ENCODE measurements at places on chromosomes 2 and 18.

DNA sequence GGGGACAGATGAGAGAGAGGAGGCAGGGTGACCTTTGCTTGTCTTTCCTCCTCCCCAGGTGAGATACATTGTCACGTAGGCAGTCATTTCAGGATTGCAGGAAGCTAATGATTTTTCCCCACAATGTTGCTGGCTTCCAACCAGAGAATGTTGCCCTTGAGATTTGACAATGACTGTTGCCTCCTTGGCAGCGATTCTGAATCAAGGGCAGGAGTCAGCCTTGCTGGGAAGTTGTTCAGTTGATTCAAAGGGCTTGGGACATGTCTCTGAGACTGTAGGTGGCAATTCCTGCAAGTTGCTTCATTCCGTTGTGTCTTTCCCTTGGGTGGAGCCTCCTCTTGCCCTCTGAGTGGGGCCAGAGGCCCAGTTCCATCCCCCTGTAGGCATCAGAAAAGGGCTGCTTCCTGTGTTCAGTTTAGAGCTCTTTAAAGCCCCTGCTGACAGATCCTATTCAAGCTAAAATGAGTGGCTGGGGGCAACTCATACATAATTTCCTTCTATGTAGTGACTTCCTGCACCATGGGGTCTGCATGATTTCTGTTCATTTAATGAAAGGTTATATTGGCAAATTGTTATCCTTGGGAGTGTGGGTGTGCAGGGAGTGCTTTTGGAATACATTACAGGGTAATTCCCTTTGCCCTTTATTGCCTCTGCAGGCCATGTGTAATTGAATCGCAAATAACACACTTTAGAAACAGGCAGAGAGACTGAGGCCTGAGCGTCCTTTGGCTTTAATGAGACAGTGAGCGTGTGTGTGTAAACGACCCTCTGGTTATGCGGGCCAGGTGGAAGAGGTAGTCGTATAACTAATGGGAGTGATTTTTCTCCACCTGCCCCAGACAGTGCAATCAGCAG, 52.4 kb downstream of the GPR39 start:
- no peak for DNase-seq

- DNase-seq: no peak
Observed at GRCh38 chr2:29567906-29568520, 353.4 kb downstream of the ALK start.

GRCh38 chr18:11544060-11544633, 65.2 kb upstream of the SLC35G4 start:
- DNase-seq: no peak

DNA sequence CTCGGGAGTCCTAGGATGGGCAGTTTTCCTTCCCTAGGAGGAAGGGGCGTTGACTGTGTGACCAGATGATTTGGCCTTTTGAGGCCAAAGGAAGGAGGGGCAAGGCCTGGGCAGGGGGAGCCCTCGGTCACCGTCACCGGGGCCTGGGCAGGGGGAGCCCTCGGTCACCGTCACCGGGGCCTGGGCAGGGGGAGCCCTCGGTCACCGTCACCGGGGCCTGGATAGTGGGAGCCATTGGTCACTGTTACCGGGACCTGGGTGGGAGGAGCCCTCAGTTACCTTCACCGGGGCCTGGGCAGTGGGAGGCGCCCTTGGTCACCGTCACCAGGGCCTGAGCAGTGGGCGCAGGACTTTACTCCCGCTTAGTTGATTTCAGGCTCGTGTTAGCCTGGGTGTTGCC, 17.3 kb downstream of the D2HGDH start:
- DNase-seq: no peak

DNA sequence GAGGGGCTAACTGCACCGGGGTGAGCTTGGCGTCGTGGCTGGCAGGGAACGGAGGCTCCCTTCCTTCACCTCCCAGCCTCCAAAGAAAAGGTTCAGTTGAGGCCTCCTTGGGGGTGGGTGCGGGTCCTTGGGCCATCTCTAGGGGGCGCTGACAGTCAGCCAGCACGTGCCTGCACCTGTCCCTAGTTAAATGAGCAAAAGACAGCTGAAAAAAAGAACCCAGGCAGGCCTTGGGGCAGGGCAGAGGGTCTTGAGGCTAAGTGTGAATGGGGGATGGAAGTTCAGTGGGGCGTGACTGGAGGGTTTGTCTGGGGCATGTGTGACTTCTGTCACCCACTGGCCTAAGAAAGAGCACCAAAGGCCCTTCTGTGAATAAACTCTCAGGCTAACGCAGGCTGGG, 56.4 kb downstream of the ZFP36L2 start:
- peak; percentile 76 for DNase-seq

DNA sequence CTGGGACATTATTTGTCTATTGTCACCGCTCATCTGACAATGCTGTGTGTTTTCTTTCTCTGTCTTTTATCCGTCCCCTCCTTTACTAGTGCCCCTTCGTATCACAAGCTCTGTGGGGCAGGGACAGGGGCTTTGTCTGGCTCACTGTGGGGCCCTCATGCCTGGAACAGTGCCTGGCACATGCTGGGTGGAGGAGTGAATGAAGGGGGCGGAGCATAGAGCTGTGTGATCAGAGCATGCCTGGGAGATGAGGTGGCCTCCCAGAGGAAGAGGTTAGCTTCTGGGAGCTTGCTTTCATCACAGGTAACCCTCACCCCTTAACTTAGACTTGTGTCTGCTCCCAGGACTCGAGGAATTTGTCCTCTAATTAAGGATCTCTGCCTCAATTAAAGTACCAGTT, 16.4 kb downstream of the MTCL1 start:
- no peak for DNase-seq

- DNase-seq: no peak
Observed at GRCh38 chr2:114128725-114129124, 238.8 kb downstream of the ACTR3 start.

- DNase-seq: no peak
Observed at GRCh38 chr2:126828491-126828890, 70.2 kb upstream of the TEX51 start.

- no peak for DNase-seq
Observed at GRCh38 chr2:119155633-119156032, 2.9 kb downstream of the C1QL2 start.

DNA sequence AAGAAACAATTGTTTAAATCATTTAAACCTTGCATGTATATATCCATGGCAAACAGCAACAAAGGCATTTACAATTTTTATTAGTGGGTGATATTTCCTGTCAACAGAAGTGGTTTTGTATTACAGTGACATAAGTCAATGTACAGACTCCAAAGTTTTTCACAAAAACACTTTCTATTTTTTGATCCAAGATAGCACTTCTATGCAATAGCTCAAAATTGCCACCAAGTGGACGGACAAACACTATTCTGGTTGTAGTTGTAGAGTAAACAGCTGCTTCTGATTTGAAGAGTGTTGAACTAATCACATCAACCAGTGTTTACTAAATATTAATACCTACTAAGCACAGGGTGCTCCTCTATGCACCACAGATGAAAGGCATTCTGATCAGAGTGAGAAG, 421.4 kb downstream of the NCKAP5 start:
- no peak for DNase-seq

GRCh38 chr18:13726972-13727331, 479 bp downstream of the RNMT start:
- peak; percentile 48 for DNase-seq

GRCh38 chr2:219174146-219174545, 2.6 kb downstream of the CNPPD1 start:
- no peak for DNase-seq
